ENCODE measurements at places on chromosomes 6 and 20.

- DNase-seq = no peak
Observed at GRCh38 chr6:110529907-110530306, 53.5 kb upstream of the SLC22A16 start.

- DNase-seq = no peak
Observed at GRCh38 chr6:16179970-16180431, 51.1 kb downstream of the MYLIP start.

DNA sequence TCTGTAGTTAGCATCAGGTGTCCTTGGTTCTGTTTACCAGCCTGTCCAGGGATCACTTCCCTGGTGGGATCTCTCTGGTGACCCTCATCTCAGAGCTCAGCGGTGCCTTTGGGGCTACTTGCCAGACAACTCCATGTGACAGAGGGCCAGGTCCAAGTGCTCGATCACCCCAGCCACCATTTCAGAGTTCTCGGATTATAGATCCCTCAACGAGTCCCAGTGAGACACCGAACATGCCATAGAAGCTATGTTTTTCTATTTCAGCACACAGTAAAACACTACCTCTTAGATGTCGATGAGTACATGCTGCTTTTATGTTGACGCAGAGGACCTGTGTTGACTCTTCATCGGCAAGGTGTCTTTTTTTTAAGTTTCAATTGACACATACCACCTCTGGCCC is 170.1 kb upstream of the AKAP12 start:
- no peak for DNase-seq

DNA sequence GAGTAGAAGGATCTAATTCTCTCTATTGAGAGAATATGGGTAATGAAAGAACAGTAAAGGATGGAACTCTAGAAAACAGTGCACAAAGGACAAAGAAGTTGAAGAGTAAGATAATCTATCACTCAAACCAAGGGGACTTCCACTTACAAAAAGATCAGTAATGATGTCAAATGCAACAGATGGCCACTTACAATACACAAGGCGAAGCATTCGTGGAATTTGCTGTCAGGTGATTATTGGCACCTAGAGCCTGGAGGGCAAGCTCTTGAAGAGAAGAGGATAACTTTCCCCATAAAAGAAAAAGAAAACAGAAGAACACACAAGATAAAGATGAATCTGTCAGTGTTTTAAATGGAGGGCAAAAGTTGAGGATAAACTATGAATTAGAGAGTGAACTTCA is 256.0 kb upstream of the TCF21 start:
- DNase-seq = no peak

DNA sequence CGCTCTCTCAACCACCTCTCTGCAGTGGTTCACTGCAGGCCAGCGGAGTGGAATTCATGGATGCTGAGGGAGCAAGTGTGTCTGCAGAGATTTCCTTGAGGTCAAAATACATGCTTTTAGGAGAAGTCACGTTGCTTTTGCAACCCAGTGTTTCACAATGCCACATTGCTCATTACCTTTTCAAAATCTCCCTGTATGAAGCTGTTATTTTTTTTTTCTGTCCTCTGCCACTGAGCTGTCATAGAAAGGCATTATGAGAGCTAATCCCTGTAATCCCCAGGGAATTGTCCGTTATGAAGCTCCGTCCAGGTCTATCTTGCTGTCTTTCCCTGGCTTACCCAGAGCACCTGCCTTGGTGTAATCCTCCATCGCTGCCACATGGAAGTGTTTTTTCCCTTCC is 60.5 kb upstream of the SLC22A23 start:
- no peak for DNase-seq

All from substantia nigra (tissue), 51 donors.